ENCODE measurements at places on chromosomes 16 and 17.
A peak's percentile ranks its signal among the peaks of the same experiment; 100 is the strongest.

GRCh38 chr16:72427051-72427782 lies 255.3 kb upstream of the PMFBP1 start:
- DNase-seq: peak; percentile 63

DNA sequence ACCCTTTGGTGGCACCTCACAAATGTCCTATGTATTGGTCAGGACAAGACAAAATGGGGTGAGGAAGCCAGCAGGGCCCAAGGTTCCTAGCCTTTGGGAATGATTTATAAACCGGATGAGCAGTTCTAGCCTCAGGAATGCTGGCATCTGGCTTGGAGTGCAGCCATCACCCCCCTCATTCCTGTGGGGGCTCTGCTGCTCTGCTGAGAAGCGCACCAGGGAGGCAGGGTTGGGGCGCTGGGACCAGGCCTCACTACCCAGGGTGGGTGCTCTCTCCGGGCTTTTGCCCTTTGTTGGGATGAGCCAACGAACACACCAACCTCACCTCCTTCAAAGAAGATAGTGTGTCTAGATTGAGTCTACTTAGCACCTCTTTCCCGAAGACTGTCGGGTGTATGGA lies 39.2 kb downstream of the TMEM11 start:
- no peak for DNase-seq

- DNase-seq: no peak
These were observed at the start of gene NME4 for GRCh38 chr16:397135-397661. Gene NME4 (plus strand): TSS chr16:397199. CDS start chr16:397223, 24 bp downstream.

DNA sequence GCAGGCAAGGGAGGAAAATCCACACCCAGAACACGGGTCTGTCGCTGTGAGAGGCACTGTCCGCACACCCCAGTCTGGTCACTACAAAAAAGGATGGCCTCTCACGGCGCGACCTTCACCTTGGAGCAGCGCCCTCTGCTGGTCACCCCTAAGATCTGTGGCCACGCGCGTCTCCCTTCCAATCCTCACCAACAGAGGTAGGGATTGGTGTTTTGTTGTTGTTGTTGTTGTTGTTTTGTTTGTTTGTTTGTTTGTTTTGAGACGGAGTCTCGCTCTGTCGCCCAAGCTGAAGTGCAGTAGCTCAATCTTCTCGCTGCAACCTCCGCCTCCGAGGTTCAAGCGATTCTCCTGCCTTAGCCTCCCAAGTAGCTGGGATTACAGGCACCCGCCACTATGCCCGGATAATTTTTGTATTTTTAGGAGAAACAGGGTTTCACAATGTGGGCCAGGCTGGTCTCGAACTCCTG lies 15.0 kb upstream of the C17orf58 start:
- peak; percentile 28 for DNase-seq

GRCh38 chr16:35198223-35199199 lies 1739.1 kb downstream of the TP53TG3F start:
- no peak for DNase-seq

DNA sequence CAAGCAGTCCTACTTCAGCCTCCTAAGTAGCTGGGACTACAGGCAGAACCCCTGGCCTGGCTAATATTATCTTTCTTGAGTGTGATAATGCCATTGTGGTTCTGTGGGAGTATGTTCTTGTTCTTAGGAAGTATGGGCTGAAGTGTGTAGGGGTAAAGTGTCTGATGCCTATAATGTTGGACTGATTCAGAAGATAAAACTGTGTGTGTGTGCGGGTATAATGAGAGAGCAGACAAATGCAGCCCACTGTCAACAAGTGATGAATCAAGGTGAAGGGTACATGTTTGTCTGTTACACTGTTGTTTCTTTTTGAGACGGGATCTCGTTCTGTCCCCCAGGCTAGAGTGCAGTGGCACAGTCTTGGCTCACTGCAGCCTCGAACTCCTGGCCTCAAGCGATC lies 127.5 kb downstream of the CLEC16A start:
- no peak for DNase-seq

DNA sequence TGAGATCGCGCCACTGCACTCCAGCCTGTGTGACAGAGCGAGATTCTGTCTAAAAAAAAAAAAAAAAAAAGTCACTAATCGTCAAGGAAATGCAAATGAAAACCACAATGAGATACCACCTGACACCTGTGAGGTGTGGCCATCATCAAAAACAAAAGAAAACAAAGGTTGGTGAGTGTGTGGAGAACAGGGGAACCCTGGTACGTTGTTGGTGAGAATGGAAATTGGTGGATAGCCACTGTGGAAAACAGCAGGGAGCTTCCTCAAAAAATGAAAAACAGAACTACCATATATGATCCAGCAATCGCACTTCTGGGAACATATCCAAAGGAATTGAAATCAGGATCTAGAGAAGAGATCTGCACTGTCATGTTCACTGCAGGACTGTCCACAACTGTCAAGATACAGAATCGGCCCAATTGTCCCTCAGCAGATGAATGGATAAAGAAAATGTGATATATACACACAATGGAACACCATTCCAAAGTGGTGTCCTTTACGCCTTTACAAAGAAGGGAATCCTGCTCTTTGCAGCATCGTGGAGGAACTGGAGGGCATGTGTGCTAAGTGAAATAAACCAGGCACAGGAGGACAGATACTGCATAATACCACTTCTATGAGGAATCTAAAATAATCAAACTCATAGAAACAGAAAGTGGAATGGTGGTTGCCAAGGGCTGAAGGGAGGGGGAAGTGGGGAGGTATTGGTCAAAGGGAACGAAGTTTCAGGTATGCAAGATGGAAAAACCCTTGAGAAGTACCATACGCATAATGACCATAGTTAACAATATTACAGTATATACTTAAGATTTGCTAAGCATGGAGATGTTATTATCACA lies 63.5 kb upstream of the PLCG2 start:
- no peak for DNase-seq

GRCh38 chr17:9036336-9036735 lies 15.0 kb downstream of the NTN1 start:
- no peak for DNase-seq

- DNase-seq: no peak
These were observed 106.3 kb upstream of the ZFHX3 start for GRCh38 chr16:73154063-73154870.

DNA sequence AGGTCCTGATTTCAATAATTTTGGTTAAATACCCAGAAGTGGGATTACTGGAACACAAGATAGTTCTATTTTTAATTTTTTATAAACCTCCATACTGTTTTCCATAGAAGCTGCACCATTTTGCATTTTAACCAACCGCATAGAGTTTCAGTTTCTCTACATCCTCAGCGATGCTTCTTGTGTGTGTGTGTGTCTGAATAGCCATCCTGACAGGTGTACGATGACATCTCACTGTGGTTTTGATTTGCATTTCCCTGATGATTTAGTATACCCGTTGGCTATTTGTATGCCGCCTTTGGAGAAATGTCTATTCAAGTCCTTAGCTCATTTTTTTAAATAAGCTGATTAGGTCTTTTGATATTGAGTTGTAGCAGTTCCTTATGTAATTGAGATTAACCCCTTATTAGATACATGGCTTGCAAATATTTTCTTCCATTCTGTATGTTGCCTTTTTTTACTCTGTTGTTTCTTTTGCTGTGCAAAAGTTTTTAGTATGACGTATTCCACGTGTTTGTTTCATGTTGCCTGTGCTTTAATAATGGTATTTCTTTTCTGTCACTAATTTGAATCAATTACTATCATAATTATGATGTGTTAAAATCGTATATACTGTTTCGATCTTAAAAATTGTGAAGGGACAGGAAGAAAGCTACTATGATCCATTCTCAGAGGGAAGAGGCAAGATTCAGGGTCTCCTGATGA lies 227.2 kb upstream of the MON1B start:
- no peak for DNase-seq

DNA sequence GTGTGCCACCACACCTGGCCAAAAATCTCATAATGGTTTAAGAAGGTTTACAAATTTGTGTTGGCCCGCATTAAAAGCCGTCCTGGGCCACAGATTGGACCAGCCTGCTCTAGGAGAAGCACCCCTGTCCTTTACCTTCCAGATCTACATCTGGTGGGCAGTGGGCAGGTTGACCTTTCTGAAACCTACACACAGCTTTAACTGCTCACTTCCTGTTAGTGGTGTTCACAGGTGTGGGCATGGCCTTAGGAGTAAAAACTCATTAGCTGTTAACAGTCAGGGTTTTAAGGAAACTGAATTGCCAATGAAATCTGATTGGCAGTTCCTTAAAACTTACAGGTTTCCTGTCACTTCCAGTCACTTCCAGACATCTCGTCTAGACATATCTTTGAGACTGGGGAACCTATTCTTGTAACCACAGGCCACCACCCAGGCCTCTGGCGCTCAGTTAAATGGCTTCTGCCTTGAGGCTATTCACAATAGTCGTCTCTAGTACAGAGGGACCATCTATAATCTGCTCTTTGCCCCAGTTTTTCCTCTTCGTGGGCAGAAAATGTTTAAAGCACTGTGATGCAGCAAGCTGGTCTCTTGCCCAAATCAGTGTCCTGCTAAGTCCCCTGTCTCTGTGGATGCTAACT lies 29.3 kb downstream of the GNGT2 start:
- DNase-seq: no peak

- no peak for DNase-seq
These were observed 44.9 kb downstream of the MEOX1 start for GRCh38 chr17:43616852-43617251.

GRCh38 chr16:1559446-1559975 lies 26.0 kb downstream of the TMEM204 start:
- DNase-seq: no peak

Measured in NCI-H345 (cell line).